ENCODE measurements at places on chromosomes 11 and 22.

DNA sequence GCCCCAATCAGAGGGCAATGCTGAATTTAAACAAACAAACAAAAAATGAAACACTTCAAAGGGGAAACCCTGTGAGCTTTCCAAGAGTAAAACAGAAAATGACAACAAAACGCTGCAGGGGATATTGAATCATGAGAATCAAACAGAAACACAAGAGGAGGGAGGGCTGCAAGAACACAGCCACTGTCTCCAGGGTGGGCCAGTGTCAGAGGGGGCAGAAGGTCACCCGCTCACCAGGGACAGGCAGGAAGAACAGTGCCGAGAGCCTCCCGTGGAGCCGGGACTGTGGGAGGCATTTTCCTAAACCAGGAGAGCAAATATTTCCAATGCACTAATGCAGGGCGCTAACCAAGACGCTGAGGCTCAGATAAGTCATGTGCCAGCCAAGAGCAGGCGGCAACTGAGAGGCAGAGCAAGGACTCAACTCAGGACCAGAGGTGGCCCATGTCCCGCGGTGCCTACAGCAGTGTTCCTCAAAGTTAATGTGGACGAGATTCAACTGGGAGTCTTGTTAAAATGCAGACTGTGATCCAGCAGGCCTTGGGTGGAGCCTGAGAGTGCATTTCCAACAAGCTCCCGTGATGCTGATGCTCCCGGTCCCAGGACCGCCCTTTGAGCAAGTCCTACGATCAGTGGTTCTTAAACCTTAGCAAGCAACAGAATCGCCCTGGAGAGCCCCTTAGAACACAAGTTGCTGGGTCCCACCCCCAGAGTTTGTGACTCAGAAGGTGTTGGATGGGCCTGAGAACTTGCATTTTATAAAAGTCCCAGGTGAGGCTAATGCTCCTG lies 197.2 kb downstream of the TENM4 start:
- DNase-seq, result no peak

- no peak for DNase-seq
Measured at GRCh38 chr11:63761188-63761587, 7.4 kb downstream of the ZFTA start.

GRCh38 chr11:65425105-65425970 lies 2.7 kb downstream of the NEAT1 start:
- peak; percentile 84 for DNase-seq

- DNase-seq, result no peak
Measured at GRCh38 chr11:22800482-22800881, 29.1 kb downstream of the SVIP start.

GRCh38 chr11:122440811-122441665 lies 214.5 kb upstream of the UBASH3B start:
- DNase-seq, result no peak

- no peak for DNase-seq
Measured at GRCh38 chr22:30308518-30309230, 18.1 kb downstream of the TBC1D10A start.

GRCh38 chr11:17605651-17606122 lies 58.6 kb downstream of the OTOG start:
- DNase-seq, result no peak

GRCh38 chr11:89463266-89463780 lies 27.9 kb downstream of the NOX4 start:
- no peak for DNase-seq
